ENCODE measurements at places on chromosomes 12 and 14. TPM values are rescaled to one million over a fixed set of nuclear protein-coding genes. Genes with fewer than 3 reads are reported as not detected.

GRCh38 chr14:59333668-59334067, 131.5 kb downstream of the GPR135 start:
- DNase-seq = peak; percentile 50

DNA sequence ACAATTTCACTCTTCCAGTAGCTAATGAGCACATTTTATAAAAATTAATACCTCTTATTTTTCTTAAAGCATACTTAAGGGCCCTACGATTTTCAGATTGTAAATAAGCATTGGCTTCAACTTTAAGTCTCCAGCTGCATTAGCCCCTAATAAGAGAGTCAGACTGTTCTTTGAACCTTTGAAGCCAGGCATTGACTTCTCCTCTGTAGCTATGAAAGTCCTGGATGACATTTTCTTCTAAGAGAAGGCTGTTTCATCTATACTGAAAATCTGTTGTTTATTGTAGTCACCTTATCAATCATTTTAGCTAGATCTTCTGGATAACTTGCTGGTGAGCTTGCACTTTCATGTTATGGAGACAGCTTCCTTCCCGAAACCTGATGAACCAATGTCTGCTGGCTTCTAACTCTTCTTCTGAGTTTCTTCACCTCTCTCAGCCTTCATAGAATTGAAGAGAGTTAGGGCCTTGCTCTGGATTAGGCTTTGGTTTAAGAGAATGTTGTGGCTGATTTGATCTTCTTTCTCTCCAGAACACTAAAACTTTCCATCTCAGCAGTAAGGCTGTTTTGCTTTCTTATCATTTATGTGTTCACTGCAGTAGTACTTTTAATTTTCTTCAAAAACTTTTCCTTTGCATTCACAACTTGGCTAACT, 377.1 kb upstream of the RGS6 start:
- DNase-seq = no peak

DNA sequence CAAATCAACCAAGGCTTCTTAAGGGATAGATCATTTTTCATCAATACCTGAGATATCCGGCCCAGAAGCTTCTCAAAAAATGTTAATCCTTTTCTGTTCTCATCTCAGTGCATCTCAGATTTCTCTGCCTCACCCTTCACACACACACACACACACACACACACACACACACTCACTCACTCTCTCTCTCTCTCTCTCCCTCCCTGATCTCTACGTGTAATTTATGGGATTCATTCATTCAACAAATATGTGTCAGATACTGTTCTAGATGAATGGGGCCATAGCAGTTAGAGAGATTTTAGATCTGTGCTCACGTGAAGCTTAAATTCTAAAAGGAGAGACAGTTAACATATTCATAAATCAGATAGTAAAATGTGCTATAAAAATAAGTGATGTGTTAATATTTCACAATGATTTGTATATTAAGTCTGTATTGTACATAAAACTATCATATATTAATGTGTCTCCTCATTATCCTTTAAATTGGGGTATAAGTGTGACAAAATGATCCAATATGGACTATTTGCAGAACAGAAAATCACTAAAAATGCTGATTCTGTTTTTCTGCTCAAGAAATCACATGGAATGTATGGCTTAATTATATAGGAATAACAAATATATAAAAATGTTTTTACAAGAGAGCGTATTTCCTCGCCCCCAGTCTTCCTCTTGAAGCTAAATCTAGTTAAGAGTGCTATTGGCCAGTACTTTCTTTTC, 7.3 kb upstream of the FRMD6 start:
- no peak for DNase-seq

BRI3BP gene
- total RNA-seq = 6.8 TPM

PHETA1 gene
- 7.5 TPM for total RNA-seq
